ENCODE measurements at places on chromosomes 4 and X.

- DNase-seq, result no peak
Observed at GRCh38 chr4:73329300-73329699, 70.7 kb upstream of the ANKRD17 start.

DNA sequence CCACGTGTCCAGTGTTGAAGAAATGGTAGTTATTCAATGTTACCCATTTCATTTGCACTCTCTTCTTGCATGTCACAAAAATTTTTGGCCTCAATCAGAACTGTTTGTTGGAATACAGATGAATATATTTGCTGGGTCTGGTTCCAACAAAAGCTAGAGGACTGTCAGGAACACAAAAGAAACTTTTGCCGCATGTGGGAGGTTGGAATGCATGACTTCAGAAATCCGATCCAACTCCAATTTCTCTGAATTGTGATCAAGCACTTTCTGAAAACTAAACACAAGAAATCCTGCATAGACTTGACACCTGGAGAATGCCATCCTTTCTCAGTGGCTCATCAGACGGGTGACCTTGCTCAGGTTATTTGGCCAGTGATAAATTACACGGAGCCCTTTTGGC is 15.4 kb downstream of the SETD7 start:
- no peak for DNase-seq

DNA sequence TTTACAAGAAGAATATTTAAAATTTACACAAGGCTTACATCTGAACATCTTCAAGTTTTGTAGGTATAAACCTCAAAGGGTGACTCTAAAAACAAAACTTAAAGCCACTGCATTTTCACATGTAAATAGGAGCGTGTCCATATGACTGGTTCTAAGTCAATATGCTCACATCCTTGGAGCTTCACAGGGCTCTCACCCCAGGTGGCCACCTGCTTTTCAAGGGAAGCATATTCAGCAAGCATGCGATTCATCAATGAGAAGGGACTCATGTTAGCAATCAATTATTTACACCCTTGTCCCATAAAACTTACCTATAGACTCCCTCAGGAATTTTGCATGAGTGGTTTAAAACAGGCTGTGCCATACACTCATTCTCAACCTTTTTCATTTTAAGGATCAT is 17.8 kb upstream of the KLHL34 start:
- DNase-seq, result no peak

DNA sequence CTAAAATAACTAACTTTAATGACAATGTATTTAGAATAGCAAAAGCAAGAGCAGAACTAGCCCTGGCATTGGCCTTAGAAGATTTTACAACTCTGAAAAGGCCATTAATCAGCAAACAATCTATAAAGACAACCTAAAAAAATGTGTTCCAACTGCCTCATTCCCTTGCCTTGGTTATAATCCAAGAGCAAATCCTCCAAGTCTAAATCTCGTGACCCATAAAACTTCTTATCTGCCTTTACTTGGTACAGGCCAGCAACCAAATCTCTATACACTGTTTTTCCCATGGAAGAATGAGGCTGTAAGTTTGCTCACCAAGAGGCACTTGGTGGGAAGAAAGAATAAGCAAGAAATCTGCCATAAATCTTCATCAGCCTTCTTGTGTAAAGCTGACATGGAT is 175.3 kb upstream of the MID1 start:
- DNase-seq, result no peak

DNA sequence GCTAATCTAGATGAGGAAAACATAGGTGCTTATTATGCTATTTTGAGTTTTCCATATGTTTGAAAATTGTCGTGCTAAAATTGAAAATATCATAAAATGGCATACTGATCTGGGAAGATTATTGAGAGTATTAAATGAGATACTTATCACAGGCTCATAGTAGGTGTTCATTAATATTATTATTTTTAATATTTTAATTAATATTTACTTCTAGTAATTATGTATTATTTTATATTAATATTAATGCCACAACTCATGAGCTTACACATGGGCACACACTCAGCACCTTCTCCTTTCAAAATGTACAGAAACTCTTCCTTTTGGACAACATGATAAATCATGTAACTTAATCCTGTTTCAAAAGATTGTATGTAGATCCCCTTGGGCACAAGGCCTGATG is 223.6 kb downstream of the RAB28 start:
- DNase-seq, result no peak

DNA sequence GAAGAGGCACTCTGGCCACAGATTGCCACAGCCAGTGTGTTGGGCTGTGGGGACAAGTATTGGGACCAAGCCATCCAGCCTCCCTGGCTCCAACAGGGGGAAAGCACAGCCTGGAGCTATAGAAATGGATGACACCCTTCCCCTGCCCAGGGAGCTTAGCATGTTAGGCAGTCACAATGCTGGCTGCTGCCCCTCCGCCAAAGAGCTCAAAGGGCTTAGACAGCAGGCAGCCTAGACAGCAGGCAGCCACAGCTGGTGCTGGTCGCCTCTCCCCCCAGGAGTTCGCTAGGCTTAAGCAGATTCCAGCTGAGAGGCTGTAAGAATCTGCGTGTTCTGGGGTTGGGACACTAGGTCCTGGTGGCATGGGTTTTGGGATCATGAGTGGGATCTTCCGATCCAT is 94.5 kb upstream of the MXRA5 start:
- no peak for DNase-seq

- DNase-seq, result no peak
Observed at GRCh38 chr4:182351485-182351884, 108.3 kb downstream of the TENM3 start.

DNA sequence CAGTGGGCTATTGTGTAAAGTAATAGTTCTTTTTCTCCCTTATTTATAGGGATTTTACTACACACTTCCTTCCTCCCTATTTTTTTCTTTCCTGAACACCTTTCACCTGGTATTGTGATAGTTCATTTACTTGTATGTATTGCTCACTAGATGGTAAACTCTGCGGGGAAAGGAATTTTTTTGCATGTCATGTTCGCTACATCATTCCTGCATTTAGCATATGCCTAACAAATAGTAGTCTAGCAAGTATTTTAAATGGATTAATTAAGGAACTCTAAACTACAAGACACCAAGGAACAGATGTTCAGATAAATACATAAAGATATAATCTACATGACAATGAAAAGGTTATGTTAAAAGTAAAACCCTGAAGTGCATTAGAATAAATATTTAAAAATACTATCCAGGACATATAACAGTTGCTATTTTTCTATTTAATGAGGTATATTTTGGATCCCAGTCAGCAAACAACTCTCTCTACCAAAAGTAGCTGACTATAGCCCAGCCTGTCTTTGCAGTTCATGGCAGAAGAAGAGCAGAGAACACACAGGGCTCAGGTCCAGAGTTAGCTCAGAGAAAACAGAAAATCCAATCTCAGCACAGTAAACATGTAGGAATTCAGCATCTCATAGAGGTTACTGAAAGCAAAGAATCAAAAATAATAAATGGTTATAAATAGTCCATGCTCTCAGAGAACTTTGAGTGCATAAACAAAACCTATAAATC is 87.8 kb downstream of the PACRGL start:
- no peak for DNase-seq

- no peak for DNase-seq
Observed at GRCh38 chr4:173171098-173171497, 2.5 kb downstream of the GALNT7 start.
